ENCODE measurements at places on chromosomes 7 and 10. TPM values are rescaled to one million over a fixed set of nuclear protein-coding genes. Genes with fewer than 3 reads are reported as not detected.

The NEUROD6 gene
- not detected for total RNA-seq

The STAMBPL1 gene
- total RNA-seq: 1.2 TPM

The NME8 gene
- total RNA-seq: not detected

The TAS2R3 gene
- total RNA-seq: 0.98 TPM

The TIMM23B gene
- 16.7 TPM for total RNA-seq

The CPEB3 gene
- 1.8 TPM for total RNA-seq
